ENCODE measurements at places on chromosomes 7 and 10.
A peak's percentile ranks its signal among the peaks of the same experiment; 100 is the strongest.

DNA sequence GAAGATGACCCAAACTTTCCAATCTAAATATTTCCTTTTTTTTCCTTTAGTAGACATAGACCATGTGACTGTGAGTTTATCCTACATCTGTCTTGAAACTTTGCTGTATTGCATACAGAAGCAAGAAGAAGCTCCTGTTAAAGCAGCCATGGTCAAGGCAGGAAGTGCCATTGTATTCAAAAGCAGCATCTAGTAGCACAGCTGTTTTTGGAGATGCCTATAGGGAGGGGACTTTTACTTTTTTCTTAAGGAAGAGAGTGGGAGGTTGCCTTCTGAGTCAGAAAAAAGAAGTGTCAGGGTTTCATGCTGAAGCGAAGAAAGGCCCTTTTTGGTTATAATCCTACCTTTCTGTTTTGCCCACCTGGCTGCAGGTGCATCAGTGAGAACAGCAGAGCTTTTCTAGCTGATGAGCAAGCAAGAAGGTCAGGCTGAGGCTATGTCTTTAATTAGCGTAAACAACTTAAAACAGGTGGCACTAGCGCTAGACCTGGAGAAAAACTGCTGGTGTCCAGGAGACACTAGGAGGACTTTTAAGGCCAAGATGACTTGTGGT lies 234.1 kb upstream of the AGK start:
- H3K27ac ChIP-seq: no peak overlapping the region
- DNase-seq: no peak
- no peaks in the 10 kb centered on the region for H3K36me3 ChIP-seq
- no peaks in the 10 kb centered on the region for H3K4me1 ChIP-seq

DNA sequence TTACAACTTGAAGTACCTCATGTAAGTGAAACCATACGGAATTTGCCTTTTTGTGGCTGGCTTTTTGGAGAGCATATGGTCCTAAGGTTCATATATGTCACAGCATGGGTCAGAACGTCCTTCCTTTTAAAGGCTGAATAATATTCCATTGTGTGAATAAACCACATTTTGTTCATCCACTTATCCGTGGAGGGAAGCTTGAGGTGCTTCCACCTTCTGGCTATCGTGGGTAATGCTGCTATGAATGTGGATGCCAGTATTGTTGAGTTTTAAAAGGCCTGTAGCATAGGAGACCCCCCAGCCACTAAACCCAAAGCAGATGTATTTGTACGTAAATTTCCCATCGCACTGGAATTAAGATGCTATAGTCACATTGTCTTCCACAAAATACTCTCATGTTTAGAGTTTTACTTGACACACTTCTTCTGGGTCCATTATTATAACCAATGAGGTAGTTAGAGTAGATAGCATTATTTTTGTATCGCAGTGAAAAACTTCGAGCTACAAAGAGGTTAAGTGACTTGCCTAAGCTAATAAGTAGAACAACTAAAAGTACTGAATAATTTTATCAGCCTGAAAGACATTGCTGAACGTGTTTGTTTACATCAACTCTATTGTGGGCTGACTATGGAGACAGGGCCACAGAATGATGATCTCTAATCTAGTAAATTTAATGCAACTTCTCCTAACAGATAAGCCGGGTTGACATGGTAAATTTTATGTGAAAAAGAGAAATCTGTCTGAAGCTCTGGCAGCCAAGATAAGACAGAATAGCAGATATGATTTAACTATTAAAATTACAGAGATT lies 183.0 kb upstream of the CTBP2 start:
- no peak overlapping the region for H3K27ac ChIP-seq
- no peak for DNase-seq
- H3K36me3 ChIP-seq: no peaks in the 10 kb centered on the region

GRCh38 chr10:79139124-79139835 lies 70.5 kb downstream of the ZMIZ1 start:
- no peak overlapping the region for H3K4me3 ChIP-seq
- H3K36me3 ChIP-seq: peaks cover 21% of the 10 kb centered on the region
- H3K27me3 ChIP-seq: no peaks in the 10 kb centered on the region
- H3K27ac ChIP-seq: peak overlapping the region; percentile 98

DNA sequence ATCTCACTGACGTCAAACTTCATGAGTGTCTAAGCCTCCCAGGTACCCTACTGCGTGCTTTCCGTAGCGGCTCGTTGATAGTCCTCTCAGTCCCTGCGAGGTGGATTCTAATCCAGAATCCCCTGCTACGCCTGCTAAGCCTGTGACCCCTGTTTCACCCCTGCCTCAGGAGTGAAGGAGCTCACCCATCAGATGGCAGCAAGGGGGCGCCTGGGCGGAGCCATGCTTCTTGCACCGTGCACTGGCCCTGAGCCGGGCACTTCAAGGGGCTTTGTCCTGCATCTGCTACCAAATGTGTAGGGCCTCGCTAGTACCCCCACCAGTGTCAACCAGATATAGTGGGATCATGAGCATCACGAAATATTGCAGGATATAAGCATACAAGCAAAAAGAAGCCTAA lies 918 bp upstream of the STRA8 start:
- no peak overlapping the region for H3K27ac ChIP-seq
- no peaks in the 10 kb centered on the region for H3K36me3 ChIP-seq
- DNase-seq: no peak
- H3K4me1 ChIP-seq: no peaks in the 10 kb centered on the region
- no peaks in the 10 kb centered on the region for H3K27me3 ChIP-seq

- no peak for DNase-seq
- no peak overlapping the region for H3K27ac ChIP-seq
- H3K36me3 ChIP-seq: no peaks in the 10 kb centered on the region
- no peaks in the 10 kb centered on the region for H3K27me3 ChIP-seq
These were observed 102.1 kb downstream of the CRPPA start for GRCh38 chr7:16318989-16319915.

- no peak for DNase-seq
- H3K4me3 ChIP-seq: no peak overlapping the region
- no peaks in the 10 kb centered on the region for H3K27me3 ChIP-seq
- no peaks in the 10 kb centered on the region for H3K36me3 ChIP-seq
- no peak overlapping the region for H3K27ac ChIP-seq
These were observed 11.4 kb downstream of the CLDN3 start for GRCh38 chr7:73758581-73759138.

DNA sequence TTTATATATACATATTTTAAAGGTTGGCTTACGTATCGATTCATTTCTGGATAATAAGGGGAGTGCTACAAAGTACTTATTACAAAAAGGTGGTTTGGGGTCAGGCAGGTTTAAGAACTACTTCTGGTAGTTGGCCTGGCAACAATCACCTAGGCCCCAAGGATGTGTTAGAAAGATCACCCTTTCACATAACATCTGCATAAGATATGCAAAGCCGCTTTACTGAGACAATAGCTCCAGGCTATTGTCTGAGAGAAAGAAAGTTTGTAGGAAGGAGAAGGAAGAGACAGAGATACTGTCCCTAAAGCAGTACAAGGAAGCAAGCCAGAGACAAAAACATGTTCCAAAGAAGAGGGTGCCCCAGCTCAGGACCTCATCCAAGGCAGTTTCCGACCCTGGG lies 6.2 kb downstream of the PAXIP1 start:
- DNase-seq: no peak
- H3K27ac ChIP-seq: no peak overlapping the region
- no peak overlapping the region for H3K4me3 ChIP-seq
- no peaks in the 10 kb centered on the region for H3K4me1 ChIP-seq
- H3K27me3 ChIP-seq: no peaks in the 10 kb centered on the region

All from right atrium auricular region (tissue), 2 donors.